ENCODE measurements at places on chromosomes 12 and 14.

GRCh38 chr12:54187075-54187474 lies 1.7 kb downstream of the SMUG1 start:
- DNase-seq: no peak

DNA sequence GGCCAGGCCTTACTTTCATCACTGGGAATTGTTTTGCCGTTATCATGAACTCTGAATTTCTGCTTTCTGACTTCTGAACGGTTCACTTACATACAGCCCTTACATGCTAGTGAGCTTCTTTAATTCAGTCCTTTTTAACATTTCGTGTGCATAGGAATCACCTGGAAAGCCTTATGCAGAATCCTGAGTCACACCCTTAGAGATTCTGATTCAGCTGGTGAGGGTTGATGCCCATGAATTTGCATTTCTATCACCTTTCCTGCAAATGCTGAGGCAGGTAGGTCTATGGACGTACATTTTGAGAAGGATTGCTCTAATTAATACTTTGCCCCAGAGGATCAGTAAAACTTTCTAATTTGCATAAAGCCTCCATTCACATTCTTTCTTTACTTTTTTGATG lies 44.0 kb downstream of the PPHLN1 start:
- DNase-seq: no peak

- DNase-seq: no peak
Observed at GRCh38 chr12:3178671-3179313, 101.6 kb downstream of the TSPAN9 start.

GRCh38 chr14:63224196-63224595 lies 20.0 kb downstream of the RHOJ start:
- no peak for DNase-seq
